Keratinocyte (primary cell): ENCODE measurements at places on chromosomes 12 and 14.

GRCh38 chr12:94416613-94417012, 43.1 kb downstream of the CEP83 start:
- H3K27ac ChIP-seq: no peak overlapping the region
- H3K4me3 ChIP-seq: no peak overlapping the region
- no peaks in the 10 kb centered on the region for H3K36me3 ChIP-seq
- H3K4me1 ChIP-seq: no peaks in the 10 kb centered on the region

GRCh38 chr14:46018846-46019420, 632.6 kb downstream of the RPL10L start:
- no peak overlapping the region for H3K4me3 ChIP-seq
- no peak overlapping the region for H3K27ac ChIP-seq
- peaks cover 2% of the 10 kb centered on the region for H3K4me1 ChIP-seq

GRCh38 chr12:113850309-113851056, 115.6 kb downstream of the RBM19 start:
- no peak overlapping the region for H3K27ac ChIP-seq
- H3K4me3 ChIP-seq: no peak overlapping the region
- H3K4me1 ChIP-seq: no peaks in the 10 kb centered on the region

DNA sequence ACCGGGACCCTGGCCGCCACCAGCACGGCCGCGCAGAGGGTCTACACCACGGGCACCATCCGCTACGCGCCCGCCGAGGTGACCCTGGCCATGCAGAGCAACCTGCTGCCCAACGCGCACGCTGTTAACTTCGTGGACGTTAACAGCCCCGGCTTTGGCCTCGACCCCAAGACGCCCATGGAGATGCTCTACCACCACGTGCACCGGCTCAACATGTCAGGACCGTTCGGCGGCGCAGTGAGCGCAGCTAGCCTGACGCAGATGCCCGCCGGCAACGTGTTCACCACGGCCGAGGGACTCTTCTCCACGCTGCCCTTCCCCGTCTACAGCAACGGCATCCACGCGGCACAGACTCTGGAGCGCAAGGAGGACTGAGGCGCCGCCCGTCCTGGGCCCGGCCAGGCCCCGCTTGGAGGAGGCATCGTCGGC, 150.1 kb downstream of the EGLN3 start:
- no peak overlapping the region for H3K27ac ChIP-seq
- no peaks in the 10 kb centered on the region for H3K4me1 ChIP-seq
- H3K27me3 ChIP-seq: peaks cover 4% of the 10 kb centered on the region
- H3K4me3 ChIP-seq: no peak overlapping the region

GRCh38 chr12:68980476-68981212, 47.7 kb upstream of the CPM start:
- H3K27ac ChIP-seq: no peak overlapping the region
- peaks cover 7% of the 10 kb centered on the region for H3K4me1 ChIP-seq
- peak; percentile 84 for DNase-seq
- H3K36me3 ChIP-seq: no peaks in the 10 kb centered on the region
